ENCODE measurements at places on chromosomes 2 and 18.

DNA sequence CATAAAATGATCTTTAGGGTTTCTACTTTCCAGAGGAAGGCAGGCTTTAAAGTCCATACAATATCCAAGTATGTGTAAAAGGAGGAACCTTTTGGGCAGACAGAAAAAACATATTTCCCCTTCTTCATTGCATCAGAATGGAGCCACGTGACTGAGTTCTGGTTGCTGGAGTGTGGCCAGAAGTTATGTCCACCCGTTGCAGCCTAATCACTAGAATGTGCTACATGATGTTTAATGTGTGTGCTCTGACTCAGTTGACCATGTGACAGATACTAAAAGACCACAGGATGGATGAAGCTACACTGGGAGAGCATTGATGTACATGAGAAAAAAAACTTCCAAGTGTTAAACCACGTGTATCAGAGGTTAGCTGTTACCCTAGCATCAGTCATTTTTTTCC is 460.9 kb downstream of the RIT2 start:
- DNase-seq, result no peak

- no peak for DNase-seq
Measured at GRCh38 chr2:44528595-44528994, 166.8 kb downstream of the CAMKMT start.

GRCh38 chr2:146677280-146677679 is 1167.5 kb upstream of the ACVR2A start:
- DNase-seq, result no peak

DNA sequence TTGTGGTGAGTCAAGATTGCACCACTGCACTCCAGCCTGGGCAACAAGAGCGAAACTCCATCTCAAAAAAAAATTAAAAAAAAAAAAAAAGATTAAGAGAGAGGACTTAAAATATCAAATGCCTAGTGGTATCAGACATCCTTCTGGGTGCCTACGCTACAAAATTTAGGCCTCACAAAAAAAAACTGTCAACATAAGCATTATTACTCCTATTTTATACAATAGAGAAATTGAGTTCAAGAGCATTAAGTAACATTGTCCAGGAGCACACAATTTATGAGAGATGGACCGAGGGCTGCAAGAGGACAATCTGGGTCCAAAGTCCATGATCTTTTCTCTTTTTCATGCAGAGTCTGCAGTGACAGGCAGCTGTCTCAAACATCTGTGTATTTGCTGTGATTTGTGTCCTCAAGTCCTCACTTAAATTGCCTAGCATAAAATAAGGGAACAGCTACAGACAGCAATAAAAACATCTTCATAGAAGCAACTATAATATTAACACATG is 62.4 kb downstream of the OSR1 start:
- no peak for DNase-seq

DNA sequence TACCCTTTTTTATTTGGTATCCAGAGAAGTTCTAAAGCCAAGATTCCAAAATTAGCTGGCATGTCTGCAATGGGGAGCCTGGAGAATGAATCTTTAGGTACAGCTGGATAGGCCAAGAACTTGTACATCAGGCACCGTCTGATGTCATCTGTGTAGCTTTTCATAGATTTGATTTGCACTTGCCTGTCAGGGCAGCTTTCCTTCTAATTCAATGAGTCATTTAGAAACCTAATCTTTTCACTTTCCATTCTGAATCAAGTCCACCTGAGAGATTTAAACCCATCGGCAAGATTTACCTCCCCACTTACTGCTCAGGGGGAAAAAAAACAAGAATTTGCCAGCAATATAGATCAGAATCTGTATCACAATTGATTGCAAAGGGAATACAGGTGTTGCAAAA is 60.9 kb upstream of the ACAA2 start:
- no peak for DNase-seq

- no peak for DNase-seq
Measured at GRCh38 chr2:33579227-33579626, 19.9 kb downstream of the FAM98A start.

- DNase-seq, result no peak
Measured at GRCh38 chr2:230781130-230781797, 68.6 kb downstream of the CAB39 start.

- DNase-seq, result no peak
Measured at GRCh38 chr2:171402906-171403580, 30.7 kb downstream of the METTL8 start.

- no peak for DNase-seq
Measured at GRCh38 chr2:98357849-98358248, 11.6 kb downstream of the CNGA3 start.

DNA sequence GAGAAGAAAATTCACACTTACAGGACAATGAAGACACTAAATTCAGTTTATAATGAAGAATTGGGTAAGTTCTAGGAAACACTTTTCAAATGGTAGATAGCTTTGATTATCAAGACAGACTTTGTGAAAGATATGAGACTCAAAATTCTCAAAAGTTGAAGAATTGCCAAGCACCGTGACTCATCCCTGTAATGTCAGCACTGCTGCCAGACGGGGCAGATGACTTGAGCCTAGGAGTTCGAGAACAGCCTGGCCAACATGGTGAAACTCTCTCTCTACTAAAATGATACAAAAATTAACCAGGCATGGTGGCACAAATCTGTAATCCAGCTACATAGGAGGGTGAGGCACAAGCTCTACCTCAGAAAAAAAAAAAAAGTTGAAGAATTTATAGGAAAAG is 1820.1 kb upstream of the LRRTM1 start:
- no peak for DNase-seq

DNA sequence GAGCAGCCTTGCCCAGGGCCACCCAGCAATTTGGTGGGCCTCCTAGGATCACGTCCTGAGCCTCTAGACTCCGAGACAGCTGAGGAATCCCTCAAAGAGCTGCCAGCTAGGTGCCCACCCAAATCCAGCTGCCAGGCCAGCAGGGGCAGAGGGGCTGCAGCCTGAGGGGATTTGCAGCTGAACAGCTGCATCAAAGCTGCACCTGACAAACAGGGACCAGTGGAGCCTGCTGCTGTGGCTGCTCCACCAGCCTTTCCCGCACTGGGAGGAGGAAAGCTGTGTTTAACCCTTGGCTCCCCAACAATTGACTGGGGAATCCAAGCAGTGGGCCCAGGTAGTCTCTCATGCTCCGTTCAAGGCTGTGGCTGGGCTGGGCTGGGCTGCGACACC is 8.2 kb downstream of the ADRA2B start:
- no peak for DNase-seq

- no peak for DNase-seq
Measured at GRCh38 chr2:32773448-32773808, 145.6 kb downstream of the TTC27 start.

DNA sequence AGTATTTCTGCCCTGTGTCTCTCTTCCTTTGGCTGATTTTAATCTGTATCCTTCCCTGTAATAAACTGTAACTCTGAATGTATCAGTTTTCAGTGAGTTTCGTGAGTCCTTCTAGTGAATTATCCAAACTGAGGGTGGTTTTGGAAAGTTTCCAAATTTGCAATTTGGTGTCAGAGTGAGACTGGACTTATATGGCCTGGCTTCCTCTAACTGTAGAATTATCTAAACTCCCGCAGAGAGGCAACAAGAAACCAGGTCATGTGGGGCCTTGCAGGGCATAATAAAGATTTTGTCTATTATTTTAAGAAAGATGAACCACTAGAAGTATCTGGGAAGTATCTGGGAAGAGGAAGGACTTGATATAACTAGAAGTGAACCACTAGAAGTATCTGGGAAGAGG is 95.3 kb upstream of the RNF152 start:
- no peak for DNase-seq

- DNase-seq, result no peak
Measured at GRCh38 chr2:177433402-177433801, 40.8 kb downstream of the AGPS start.

DNA sequence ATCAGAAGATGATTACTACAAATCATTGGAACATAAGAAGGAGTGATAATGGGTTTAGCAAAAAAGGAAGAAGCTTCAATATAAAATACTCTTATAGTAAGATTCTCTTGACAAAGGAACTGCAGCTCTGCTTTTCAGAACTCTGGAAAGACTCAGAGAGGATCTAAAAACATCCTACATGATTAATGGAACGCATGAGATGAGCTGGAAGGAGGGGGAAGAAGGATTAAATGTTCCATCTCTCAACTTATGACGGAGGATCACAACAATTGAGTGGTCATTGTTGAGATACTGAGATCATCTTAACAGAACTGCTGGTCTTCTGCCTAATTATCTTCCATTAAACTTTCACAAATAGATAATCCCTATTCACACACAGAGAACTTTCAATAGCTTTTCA is 267.5 kb upstream of the SLC8A1 start:
- DNase-seq, result no peak

DNA sequence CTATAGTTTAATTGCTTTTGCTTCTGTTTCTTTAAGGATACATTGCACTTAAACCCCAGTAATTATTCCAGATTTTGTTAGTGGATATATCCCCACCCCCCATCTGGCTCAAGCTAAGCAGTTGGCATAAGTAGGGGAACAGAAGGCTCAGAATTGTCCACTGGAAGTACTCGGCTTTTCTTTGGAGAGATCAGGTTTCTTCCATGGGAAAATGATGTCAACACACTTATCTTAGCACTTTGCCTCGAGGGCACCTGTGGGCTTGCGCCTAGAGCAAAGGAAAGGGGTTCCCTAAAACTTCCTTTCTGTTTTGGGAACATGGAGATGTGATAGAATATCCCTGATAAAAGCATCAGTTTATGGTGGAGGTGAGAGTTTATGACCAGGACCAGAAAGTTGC is 130.6 kb downstream of the FMNL2 start:
- no peak for DNase-seq

DNA sequence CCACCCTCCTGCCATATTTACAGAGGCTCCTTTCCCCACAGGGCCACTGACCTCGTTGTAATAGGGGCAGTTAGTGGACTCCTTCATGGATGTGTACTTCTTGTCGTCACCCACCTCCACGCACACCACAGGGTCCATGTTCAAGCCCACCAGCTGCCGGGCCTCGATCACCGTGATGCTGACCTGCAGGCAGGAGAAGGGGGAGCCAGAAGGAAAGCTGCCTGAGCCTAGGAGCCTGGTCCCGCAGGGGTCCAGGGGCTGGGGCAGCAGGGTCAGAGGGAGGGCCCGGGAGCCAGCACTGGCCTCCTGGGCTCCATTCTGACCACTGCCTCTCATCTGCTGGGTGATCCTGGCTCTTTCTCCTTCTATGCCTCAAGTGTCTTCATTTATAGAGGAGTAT is 17.0 kb upstream of the OTOF start:
- DNase-seq, result no peak

- no peak for DNase-seq
Measured at GRCh38 chr2:229784791-229785190, 70.4 kb upstream of the DNER start.

GRCh38 chr18:12686100-12686499 is 16.4 kb downstream of the CEP76 start:
- DNase-seq, result no peak

DNA sequence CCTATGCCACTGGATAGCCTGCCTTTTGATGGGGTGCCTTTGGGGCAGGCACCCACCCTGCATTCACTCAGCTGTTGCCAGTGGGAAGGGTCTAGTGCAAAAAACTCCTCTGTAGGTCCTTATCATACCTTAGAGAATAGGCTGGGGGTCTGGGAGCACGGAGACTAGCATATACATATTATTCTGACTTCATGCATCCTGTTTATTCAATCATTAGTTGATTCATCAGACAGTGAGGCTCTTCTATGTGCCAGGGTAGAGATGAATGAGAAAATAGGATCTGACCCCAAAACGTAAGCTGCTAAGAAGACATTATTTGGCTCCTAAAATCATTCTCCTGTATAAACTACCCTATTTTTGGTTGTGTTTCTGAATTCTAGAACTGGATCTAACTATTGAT is 153.3 kb downstream of the TPGS2 start:
- no peak for DNase-seq

GRCh38 chr2:217475101-217475500 is 527.7 kb downstream of the TNS1 start:
- DNase-seq, result no peak

DNA sequence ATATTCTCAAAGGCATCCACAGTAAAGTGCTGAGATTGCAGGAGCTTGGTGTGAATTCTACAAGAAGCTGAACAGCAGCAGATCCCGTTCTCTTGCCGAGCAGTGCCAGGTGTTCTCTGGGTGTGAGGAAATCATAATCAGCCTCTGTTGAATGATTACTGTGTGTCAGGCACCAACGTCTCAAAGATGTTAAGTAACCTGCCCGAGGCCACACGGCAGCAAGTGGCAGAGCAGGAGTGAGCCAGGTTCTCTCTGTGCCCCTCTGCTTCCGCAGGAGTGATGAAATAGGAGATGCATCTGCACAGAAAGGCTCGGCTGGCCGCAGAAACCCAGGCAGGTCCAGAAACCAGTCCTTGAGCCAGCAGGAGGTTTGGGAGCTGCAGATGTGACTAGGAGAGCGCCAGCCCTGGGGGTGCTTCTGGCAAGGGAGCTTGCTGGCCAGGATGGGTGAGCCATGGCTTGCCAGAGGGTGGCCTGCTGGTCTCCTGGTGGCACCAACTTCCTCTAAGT is 68.4 kb downstream of the COPS7B start:
- no peak for DNase-seq

- DNase-seq, result no peak
Measured at GRCh38 chr2:237693291-237693994, 66.1 kb downstream of the LRRFIP1 start.

DNA sequence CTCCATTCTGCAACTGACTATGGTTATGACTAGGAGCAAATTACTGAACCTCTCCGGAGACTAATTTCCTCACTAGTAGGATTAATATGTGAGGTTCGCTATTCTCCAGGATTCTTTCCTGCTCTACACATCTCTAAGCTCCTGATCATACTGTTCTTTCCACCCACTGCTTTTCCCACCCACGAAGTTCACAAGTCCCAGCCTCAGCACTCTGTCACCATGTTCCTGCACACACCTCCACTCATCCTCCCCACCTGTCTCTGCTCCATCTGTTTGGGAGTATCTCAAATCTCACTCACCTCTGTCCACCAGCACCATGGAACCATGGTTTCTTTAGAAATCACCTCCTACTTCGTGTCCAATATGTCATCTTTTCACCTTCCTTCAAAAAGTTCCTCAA is 185.3 kb downstream of the LRATD1 start:
- DNase-seq, result no peak

- DNase-seq, result no peak
Measured at GRCh38 chr18:3251249-3251962, 3.8 kb downstream of the MYL12A start.

- DNase-seq, result no peak
Measured at GRCh38 chr2:101960819-101961337, 30.9 kb upstream of the IL1R2 start.

GRCh38 chr2:12376025-12376424 is 340.7 kb upstream of the TRIB2 start:
- no peak for DNase-seq

Data from activated CD8-positive, alpha-beta memory T cell treated with anti-CD3 and anti-CD28 coated beads, Interleukin-2, amount 50 U/mL, for 48 hours (primary cell).